ENCODE measurements at places on chromosomes 6 and 20.
A peak's percentile ranks its signal among the peaks of the same experiment; 100 is the strongest.

DNA sequence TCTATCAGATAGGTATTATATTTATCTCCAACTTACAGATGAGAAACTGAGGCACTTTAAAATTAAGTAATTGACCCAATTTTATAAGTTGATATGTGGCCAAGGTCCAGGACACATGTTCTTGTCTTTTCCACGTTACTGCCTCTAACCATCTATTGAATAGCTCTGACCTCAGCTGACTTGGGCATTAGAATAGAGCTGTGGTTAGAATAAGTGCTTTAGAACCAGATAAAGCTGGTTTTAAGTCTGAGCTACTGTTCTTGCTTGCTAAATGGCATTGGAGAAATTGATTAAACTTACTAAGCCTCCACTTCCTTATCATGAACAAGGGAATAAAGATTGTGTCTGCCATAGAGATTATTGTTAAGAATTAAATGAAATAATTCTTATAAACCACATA lies 147.8 kb upstream of the DTNBP1 start:
- no peak for DNase-seq

- no peak for DNase-seq
These were observed 3.7 kb downstream of the TIAM2 start for GRCh38 chr6:154998855-154999254.

DNA sequence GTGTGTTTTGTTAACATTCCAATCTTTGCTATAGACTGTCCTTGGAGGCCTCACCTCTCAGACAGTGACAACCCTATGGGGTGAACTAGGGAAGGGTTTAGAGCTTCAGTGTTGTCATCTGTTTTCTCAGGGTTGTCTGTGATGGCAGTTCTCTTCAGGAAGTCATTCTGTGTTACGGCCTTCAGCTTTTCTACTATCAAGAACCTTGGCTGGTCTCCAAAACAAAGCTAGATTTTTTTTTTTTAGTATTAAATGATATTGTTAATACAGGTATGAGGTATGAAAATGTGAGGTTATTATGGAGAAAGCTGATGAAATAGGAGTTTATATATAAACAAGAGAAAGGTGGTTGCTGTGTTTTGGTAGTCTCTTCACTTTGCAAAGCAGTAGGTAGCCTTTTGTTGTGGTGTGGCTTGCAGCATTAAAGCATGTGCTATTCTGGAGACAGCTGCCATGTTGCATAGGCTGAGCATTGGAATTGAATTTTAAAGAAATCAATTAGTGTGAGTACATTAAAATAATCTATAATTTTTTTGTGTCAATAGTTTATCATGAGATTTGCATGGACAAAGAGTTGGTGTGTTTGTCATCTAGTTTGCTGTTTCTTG lies 162.6 kb downstream of the CARMIL1 start:
- no peak for DNase-seq

GRCh38 chr6:84774157-84774984 lies 10.0 kb upstream of the TBX18 start:
- DNase-seq = no peak

GRCh38 chr6:156832231-156832647 lies 55.1 kb downstream of the ARID1B start:
- DNase-seq = no peak

- DNase-seq = no peak
These were observed 1244.8 kb downstream of the EPHA7 start for GRCh38 chr6:92174398-92175073.

DNA sequence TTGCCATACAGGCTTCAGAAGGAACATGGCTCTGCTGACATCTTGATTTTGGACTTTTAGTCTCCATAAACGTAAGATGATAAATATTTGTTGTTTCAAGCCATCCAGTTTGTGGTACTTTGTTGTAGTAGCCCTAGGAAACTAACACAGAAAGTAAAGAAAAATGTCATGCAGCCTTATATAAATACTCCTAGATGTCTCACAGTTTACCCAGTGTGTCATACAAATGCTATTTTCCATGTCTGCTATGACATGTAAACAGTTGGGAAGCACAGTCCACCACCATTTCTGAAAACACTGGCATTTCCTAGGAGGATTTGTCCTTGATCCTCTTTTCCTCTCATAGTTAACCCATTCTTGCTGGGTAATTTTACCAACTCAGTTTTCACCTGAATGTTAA lies 30.6 kb upstream of the ME1 start:
- no peak for DNase-seq

GRCh38 chr6:10528158-10528981 lies 7.2 kb downstream of the GCNT2 start:
- peak; percentile 30 for DNase-seq

DNA sequence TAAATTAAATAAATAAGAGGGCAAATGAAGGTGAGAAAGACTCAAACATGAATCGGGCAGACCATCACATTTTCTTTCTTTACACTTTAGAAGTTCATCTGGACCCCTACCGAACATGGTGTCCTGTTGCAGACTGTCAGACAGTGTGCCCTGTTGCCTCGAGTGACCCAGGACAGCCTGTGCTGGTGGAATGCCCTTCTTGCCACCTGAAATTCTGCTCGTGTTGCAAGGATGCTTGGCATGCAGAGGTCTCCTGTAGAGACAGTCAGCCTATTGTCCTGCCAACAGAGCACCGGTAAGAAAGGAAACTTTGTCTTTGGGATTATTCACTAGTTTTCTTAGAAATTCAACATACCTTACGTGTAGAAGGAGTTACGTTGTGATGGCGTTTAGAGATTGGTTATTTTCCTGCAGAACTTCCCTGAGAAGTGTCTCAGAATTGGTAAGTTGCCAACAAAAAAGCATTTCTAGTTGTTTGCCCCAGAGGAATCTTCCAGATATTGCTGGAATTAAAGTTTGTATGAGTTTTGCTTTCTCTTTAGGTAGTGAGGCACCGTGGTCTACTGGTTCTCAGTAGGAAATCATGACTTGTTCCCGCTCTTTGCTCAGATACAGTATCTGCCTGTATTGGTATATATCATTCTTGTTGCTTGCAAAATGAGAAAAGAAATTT lies 70.1 kb downstream of the RNF144B start:
- DNase-seq = no peak

DNA sequence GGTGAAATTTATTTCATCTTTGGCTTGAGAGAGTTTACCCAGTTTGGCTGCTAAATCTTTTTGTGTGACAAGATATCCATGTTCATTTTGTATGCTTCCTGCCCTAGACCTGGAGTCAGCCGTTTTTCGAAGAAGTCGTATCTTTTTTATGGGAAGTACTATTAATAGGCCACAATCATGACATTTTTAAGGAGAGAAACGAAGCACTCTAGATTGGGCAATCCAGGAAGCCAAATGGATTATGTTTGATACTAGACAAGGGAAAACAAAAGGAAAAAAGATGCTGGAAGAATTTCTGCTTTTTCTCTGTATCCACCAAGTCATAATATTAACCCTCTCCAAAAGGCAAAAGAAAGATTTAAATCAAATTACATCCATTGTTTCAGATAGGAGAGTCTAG lies 214.6 kb downstream of the HDGFL1 start:
- no peak for DNase-seq

- DNase-seq = no peak
These were observed 359.4 kb downstream of the EPHA7 start for GRCh38 chr6:93059911-93060310.

- no peak for DNase-seq
These were observed 330.7 kb downstream of the COL12A1 start for GRCh38 chr6:74875193-74875592.

- DNase-seq = no peak
These were observed 79.9 kb downstream of the ATXN1 start for GRCh38 chr6:16681260-16681873.

- no peak for DNase-seq
These were observed 66.9 kb upstream of the PRL start for GRCh38 chr6:22363714-22364239.

DNA sequence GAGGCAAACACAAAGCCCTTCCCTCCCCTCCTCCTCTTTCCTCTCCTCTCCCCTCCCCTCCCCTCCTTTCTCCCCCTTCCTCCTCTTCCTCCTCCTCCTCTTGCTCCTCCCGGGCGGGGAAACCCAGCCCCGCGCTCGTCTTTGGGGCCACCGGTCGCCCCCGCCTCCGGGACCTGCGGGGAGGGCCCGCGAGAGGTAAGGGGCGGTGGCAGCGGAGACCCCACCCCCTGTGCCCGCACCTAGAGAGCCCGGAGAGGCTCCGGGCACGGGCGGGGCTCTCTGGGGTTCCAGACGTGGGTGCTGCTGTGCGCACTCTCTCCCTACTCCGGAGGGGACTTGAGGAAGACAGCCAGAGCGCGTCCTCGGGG lies at the start of gene RIN2:
Gene RIN2 (plus strand): TSS at position 126 of the 368 bp plus-strand sequence. CDS start 131,344 bp downstream, outside the sequence.
- no peak for DNase-seq

DNA sequence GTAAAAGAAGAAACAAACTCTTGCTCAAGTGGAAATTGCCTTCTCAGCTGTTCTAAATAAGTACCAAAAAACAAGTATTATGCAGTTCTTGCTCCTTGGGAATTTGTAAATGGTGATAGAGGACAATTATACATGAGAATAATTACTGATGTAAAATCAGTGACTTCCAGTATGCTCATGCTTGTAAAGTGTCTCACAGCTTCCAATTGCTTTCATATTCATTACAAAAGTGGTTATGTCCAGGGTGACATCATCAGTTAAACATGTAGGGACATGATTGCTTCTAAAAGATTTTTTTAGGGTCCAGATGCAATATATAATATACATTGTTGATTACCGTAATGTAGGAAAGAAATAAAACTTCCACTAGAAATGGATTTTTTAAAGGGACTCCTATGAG lies 122.8 kb upstream of the B3GAT2 start:
- no peak for DNase-seq

DNA sequence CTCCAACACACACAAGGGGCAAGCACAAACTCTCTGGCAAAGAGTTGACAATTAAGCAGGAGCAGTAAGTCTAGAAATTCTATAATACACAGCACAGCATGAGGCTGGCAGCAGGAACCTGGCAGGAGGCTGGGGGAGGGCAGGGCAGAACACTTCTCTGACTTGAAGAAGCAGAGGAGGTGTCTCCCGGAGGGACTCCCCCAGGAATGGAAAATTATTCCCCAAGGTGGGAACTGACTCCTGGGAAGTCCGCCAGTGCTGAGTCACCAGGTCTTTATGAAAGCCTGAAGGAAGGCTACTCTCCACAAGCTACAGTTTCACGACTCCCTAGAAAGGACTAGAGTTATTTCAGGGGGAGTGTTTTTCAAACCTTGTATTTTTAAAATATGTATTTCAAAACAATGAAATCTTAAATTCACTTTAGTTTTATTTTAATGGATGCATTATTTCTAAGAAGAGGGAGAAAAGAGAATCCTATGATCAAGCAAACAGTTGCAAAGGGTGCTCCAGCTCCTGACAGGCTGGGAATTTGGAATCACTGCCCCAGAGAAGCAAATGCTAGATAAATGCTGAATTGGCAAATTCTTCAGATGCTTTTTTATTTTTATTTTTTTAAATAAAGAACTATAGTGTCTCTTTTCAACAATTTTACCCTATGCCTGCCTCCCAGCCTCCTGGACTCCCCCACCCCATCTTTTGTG lies 192.8 kb downstream of the LY86 start:
- no peak for DNase-seq

DNA sequence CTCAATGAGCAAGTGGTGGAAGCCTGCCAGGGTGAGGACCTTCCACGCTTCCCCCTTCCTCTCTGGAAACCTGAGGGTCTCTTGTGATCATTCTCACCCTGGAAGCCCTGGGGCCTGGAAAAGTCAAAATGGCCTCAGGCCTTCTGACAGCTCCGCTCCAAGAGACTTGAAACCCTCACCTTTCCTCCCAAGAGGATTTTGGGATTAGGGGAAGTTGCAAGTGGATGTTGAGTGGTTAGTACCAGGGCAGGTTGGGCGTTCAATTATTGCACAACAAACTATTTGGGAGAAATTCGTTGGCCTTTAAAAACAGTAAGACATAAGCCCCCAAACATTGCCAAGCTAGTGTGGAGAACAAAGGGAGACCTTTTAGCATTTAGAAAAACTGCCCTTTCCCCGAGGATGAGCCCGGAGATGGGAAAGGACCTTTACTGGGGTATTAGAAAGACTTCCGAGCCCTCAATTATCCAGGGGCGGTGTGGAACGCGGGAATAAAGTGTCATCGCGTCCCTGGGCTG lies 4.7 kb downstream of the NKX2-2 start:
- DNase-seq = no peak

- no peak for DNase-seq
These were observed 138.8 kb downstream of the TFAP2A start for GRCh38 chr6:10276106-10276505.

DNA sequence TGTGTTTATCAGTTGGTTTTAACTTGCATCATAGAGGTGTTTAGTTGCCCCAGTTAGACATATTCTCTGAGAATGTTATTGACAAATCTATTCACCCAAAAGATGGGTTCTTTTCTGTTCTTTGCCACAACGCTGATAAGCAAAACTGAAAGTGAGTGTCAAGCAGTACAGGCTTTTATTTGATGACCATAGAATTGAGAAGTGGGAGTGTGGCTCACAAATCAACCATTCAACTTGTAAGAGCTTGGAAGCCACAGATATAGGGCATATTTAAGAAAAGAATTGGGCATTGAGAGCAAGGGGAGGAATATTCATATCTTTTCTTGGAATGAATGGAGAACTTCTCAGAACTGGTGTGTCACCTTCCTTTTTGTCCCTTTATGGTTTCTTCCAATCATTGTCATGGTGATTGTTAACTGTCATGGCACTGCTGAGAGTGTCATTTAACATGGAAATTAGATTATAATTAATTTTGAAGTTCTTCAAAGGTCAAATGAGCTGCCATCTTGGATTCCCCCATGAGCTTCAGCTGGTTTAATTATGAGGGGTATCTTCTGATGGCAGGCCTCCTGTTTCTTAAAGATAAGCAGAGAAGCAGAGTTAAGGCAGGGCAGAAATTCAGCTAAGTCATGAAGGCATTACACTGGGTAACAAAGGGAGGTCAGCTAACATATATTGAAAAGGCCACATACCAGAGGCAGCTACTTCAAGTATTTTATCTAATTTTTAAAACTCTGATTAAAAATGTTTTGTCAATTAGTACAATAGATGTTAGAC lies 254.0 kb upstream of the HTR1E start:
- DNase-seq = no peak

GRCh38 chr6:153059311-153059710 lies 56.8 kb upstream of the MTRF1L start:
- no peak for DNase-seq

GRCh38 chr6:57276946-57277345 lies 40.5 kb upstream of the PRIM2 start:
- no peak for DNase-seq

GRCh38 chr20:36384022-36384619 lies 78.0 kb downstream of the DLGAP4 start:
- DNase-seq = peak; percentile 33

DNA sequence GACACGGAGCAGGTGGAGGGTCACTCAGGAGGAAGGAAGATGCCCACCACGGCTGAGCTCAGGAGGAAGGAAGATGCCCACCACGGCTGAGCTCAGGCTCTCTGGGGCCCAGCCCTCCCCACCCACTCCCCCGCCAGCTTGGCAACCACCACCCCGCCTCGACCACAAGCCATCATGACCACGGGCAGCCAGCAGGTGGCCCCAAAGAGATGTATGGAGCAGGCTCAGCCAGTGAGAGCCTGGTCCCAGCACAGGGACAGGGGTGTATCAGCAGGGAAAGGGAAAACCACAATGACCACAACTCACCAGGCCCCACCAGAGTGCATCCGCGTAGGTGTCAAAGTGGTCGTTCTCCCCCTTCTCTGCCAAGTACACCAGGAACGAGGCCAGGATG lies 30.4 kb downstream of the KCNQ2 start:
- peak; percentile 78 for DNase-seq

Data from stimulated activated naive CD8-positive, alpha-beta T cell treated with anti-CD3 and anti-CD28 coated beads, Interleukin-15, amount 100 ng/mL, for 72 hours (primary cell).